ENCODE measurements at places on chromosomes 5 and 9. TPM values are rescaled to one million over a fixed set of nuclear protein-coding genes. Genes with fewer than 3 reads are reported as not detected.
A peak's percentile ranks its signal among the peaks of the same experiment; 100 is the strongest.

IFNA13 gene
- not detected for total RNA-seq

DNA sequence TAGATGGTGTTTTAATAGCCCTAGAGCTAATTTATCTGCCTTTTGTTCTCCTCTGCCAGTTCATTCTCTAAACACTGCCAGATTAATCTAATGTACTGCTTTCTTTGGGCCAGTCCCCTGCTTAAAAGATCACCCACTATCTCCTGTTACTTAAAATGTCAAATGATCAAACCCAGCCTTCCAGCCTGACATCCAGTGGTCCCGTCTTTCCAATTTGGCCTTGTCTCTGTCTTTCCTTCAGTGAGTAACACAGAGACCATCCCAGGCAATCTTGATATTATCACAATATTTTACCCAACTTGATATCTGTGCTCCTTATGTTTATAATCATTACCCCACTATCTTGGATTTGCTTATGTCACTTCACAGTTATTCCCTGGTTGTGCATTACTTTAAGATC lies 12.0 kb downstream of the PRR16 start:
- no peak for DNase-seq
- no peak overlapping the region for H3K4me3 ChIP-seq

GRCh38 chr5:178234750-178235587 lies 2.4 kb upstream of the PHYKPL start:
- peak; percentile 76 for DNase-seq
- H3K4me3 ChIP-seq, result no peak overlapping the region
- H3K4me1 ChIP-seq, result peaks cover 88% of the 10 kb centered on the region
- H3K27me3 ChIP-seq, result no peaks in the 10 kb centered on the region

GRCh38 chr5:113205807-113206206 lies 229.0 kb downstream of the TSSK1B start:
- DNase-seq, result no peak
- no peaks in the 10 kb centered on the region for H3K4me1 ChIP-seq
- H3K27me3 ChIP-seq, result no peaks in the 10 kb centered on the region
- no peak overlapping the region for H3K4me3 ChIP-seq
- no peaks in the 10 kb centered on the region for H3K36me3 ChIP-seq
- H3K27ac ChIP-seq, result no peak overlapping the region

DNA sequence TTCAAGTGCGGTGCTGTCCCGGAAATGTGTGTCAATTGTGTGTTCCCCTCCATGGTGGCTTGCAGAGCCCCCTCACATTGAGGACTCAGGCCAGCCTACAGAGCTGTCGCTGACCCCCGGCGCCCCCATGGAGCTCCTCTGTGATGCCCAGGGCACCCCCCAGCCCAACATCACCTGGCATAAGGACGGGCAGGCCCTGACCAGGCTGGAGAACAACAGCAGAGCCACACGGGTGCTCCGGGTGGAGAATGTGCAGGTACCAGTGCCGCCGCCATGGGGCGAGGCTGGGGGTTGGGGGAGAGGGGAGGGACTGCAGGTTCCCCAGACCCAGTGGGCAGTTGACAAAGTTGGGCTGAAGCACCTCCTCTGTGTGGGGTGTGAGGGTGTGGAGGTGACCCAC lies 50.4 kb upstream of the ASS1 start:
- H3K27me3 ChIP-seq, result peaks cover 31% of the 10 kb centered on the region
- no peak overlapping the region for H3K27ac ChIP-seq
- no peaks in the 10 kb centered on the region for H3K4me1 ChIP-seq
- no peak for DNase-seq
- H3K4me3 ChIP-seq, result no peak overlapping the region
- no peaks in the 10 kb centered on the region for H3K36me3 ChIP-seq

- no peak overlapping the region for H3K27ac ChIP-seq
- no peak overlapping the region for H3K4me3 ChIP-seq
- DNase-seq, result no peak
- no peaks in the 10 kb centered on the region for H3K36me3 ChIP-seq
Observed at GRCh38 chr5:123879071-123879470, 367.1 kb downstream of the CSNK1G3 start.

GRCh38 chr5:118249386-118249785 lies 739.0 kb downstream of the DTWD2 start:
- no peak for DNase-seq
- H3K4me1 ChIP-seq, result no peaks in the 10 kb centered on the region
- H3K36me3 ChIP-seq, result no peaks in the 10 kb centered on the region
- H3K27ac ChIP-seq, result no peak overlapping the region

GRCh38 chr5:35415309-35415708 lies 185.0 kb upstream of the PRLR start:
- H3K4me1 ChIP-seq, result no peaks in the 10 kb centered on the region
- DNase-seq, result no peak
- H3K4me3 ChIP-seq, result no peak overlapping the region
- no peaks in the 10 kb centered on the region for H3K36me3 ChIP-seq

DNA sequence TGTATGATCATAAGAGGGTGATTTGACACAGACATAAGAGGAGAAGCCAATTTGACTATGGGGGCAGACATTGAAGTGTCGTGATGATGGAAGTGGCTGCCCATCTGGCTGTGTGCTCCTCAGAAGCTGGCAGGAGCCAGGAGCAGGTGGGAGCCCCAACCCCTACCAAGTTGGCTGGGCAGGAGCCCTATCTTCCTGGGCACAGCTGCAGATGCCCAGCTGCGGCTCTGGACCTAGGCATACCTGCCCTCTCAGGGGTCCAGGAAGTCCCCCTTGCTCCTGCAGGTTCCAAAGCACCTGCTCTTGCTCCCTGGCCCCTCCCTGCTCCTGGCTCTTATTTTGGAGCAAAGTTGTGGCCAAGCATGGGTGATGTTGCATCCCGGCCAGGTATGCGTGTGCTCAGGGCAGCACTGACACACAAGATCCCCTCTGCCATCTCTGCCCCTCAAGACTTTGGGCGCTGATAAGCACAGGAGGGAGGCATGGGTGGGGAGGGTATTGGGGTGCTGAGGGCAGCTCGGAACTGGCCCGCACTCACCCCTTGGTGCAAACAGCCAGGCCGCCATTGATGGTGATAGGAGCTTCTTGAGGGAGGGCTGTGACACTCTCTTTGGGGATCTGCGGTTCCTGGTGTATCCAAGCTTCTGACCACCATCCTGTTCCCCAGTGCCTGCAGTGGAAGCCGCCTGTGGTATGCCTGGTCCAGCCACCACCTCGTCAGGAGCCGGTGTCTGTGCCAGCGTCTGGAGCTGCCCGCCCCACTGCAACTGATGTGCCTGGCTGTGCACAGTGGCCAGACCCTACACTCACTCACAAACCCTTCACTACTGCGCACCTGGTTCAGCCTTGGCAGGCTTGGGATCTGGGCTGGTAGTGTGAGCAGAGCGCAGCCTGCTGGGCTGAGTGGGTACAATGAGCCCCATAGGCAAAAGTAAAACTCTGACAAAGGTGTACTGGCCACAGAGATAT lies 230.9 kb downstream of the CDH9 start:
- H3K4me3 ChIP-seq, result no peak overlapping the region
- no peaks in the 10 kb centered on the region for H3K4me1 ChIP-seq
- H3K27me3 ChIP-seq, result no peaks in the 10 kb centered on the region
- H3K27ac ChIP-seq, result no peak overlapping the region
- no peaks in the 10 kb centered on the region for H3K36me3 ChIP-seq
- no peak for DNase-seq

DNA sequence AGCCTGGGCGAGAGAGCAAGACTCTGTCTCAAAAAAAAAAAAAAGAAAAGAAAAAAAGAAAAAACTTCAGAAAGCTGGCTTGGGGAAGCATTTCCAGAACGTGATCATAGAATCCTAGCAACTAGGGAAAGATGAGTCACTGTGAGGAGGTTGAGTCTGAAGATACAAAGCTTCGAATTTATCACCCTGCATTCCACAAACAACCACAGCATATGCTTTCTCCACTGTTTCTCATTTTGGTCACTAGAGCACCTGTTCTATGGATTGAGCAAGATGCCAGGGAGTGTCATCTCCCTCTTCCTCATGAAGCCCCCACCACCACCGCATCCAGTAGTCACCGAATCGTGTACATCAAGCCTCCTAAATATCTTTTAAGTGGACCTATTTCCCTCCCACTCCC lies 37.9 kb downstream of the SEMA5A start:
- no peaks in the 10 kb centered on the region for H3K27me3 ChIP-seq
- no peak for DNase-seq
- H3K27ac ChIP-seq, result no peak overlapping the region
- no peaks in the 10 kb centered on the region for H3K36me3 ChIP-seq

GRCh38 chr9:85246541-85246940 lies 495.2 kb downstream of the AGTPBP1 start:
- no peaks in the 10 kb centered on the region for H3K4me1 ChIP-seq
- H3K27ac ChIP-seq, result no peak overlapping the region
- no peak overlapping the region for H3K4me3 ChIP-seq
- DNase-seq, result no peak

DNA sequence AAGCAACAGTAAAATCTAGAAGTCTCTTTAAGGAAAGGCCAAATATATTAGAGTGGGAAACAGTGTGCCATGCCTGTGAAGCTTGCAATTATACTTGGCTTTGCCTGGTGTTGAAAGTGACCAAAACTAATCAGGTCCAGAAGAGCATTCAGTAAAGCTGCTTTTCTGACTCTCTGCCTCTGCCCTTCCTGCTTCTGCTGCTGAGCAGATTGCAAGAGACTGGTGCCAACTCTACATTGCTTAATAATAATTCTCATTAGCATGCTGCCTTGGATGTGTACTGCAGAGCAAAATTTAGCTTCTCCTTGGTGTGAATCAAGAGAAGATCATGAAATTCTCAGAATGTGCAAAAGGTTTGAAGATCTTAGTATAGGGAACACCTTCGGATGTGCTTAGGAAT lies 120.4 kb upstream of the RFX3 start:
- no peaks in the 10 kb centered on the region for H3K4me1 ChIP-seq
- H3K36me3 ChIP-seq, result no peaks in the 10 kb centered on the region
- H3K4me3 ChIP-seq, result no peak overlapping the region
- no peak overlapping the region for H3K27ac ChIP-seq

ADGRD2 gene
- not detected for total RNA-seq

- H3K36me3 ChIP-seq, result peaks cover 8% of the 10 kb centered on the region
- H3K4me3 ChIP-seq, result no peak overlapping the region
- H3K27ac ChIP-seq, result peak overlapping the region; percentile 70
- no peak for DNase-seq
- H3K4me1 ChIP-seq, result peaks cover 50% of the 10 kb centered on the region
- H3K27me3 ChIP-seq, result no peaks in the 10 kb centered on the region
Observed at GRCh38 chr5:157538311-157538710, 37.3 kb downstream of the ADAM19 start.

DNA sequence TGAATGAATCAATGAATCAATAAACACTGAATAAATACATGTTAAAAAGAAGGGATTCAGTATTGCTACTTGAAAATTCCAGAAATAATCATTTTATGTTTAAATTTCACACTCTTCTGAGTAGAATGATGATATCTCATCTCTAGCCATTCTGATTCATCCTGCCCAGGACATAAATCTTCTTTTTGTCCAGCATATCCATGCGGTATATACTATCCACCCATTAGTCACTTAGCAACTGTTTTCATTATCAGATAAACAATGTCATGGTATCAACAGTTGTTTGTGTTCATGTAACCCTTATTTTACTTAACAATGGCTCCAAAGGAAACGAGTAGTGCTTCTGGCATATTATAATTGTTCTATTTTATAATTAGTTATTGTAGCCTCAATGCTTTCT lies 432.4 kb upstream of the SMC2 start:
- H3K27ac ChIP-seq, result no peak overlapping the region
- H3K27me3 ChIP-seq, result no peaks in the 10 kb centered on the region
- no peaks in the 10 kb centered on the region for H3K36me3 ChIP-seq
- no peaks in the 10 kb centered on the region for H3K4me1 ChIP-seq
- no peak overlapping the region for H3K4me3 ChIP-seq

DNA sequence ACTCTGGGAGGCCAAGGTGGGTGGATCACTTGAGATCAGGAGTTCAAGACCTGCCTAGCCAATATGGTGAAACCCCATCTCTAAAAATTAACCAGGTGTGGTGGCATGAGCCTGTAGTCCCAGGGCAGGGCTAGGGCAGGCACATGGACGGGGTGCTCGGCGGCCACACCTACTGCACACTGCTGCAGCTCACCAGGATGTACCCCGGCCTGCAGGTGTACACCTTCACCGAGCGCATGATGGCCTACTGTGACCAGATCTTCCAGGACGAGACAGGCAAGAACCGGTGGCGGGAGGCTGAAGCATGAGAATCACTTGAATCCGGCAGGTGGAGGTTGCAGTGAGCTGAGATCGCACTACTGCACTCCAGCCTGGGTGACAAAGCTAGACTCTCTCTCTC lies 3.2 kb downstream of the ST6GALNAC4 start:
- no peaks in the 10 kb centered on the region for H3K27me3 ChIP-seq

GRCh38 chr5:65461490-65461889 lies 20.2 kb downstream of the ADAMTS6 start:
- no peaks in the 10 kb centered on the region for H3K36me3 ChIP-seq
- H3K4me3 ChIP-seq, result no peak overlapping the region
- no peak for DNase-seq
- no peaks in the 10 kb centered on the region for H3K27me3 ChIP-seq
- H3K4me1 ChIP-seq, result no peaks in the 10 kb centered on the region

GRCh38 chr9:135887021-135887507 lies 20.3 kb downstream of the CAMSAP1 start:
- peaks cover 2% of the 10 kb centered on the region for H3K36me3 ChIP-seq
- H3K4me3 ChIP-seq, result peak overlapping the region; percentile 22
- DNase-seq, result no peak

DNA sequence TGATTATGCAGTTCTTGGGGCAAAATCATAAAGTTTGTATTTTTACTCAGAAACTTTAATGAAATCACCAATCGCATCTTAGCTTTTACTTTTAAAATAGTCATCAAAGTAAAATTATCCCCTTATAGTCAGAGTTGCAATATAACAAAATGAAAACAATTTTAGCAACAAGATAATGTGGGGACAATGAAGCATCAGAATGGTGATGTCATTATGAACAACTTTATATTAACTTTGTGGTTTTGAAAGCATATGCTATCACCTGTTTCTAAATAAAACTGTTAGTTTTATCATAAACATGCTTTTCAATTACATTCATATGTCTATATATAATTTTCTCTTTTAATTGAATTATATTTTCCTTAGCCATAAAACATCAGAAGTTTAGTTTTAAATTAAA lies 856.8 kb downstream of the CDH9 start:
- no peaks in the 10 kb centered on the region for H3K4me1 ChIP-seq
- DNase-seq, result no peak

DNA sequence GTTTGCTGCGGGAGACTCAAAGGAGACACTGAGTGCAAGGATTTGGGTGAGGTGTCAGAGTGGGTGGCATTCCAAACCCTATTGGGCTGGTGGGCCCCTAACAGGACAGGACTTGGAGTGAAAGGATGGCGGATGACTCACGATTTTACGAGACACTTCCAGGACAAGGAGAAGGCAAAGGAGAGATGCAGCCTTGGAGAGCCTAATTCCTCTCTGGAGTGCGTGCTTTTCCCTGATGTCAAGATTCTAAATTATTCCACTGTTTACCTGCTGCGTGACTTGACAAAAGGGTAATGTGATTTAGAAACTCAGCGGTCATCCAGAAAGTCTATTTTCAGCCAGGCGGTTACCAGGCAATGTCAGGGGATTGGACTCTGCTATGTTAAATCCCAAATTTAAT lies 41.6 kb upstream of the CD180 start:
- no peaks in the 10 kb centered on the region for H3K4me1 ChIP-seq
- no peak overlapping the region for H3K4me3 ChIP-seq
- H3K27ac ChIP-seq, result no peak overlapping the region
- H3K36me3 ChIP-seq, result no peaks in the 10 kb centered on the region
- no peak for DNase-seq

All from T-cell (primary cell).